ENCODE measurements at places on chromosomes 16 and 17.

DNA sequence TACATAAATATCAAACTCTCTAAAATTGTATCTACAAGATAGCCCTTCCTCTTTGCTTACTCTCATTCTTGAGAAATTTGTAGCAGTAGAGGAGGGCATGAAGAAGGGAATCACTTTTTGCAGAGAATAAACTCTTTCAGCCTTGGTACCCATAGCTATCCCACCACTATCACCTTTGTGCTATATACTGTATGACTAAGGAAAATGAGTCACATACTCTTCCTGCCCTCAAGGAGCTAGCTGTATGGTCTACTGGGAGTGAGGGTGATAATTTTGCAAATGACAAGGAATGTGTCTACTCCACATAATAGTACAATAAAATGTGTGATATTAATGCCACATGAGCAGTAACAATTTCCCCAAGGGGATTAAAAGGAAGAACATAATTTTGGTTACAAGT lies 184.6 kb upstream of the WSB1 start:
- DNase-seq, result no peak

DNA sequence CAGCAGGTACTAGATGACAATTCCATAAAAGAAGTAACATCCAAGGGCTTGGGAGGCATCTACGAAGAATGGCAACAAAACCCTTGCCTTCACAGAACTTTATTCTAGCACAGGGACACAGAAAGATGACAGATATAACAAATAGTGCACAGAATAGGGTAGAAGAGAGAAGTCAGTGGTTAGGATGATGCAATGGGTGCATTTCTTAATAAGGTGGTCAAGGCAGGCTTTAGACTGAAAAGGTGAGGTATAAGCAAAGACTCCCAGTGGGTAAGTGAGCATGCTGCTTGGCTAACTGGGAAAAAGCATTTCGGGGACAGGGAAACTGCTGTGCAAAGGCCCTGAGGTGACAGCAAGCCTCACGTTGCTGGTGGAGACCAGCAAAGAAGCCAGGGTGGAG lies 175.9 kb downstream of the XYLT1 start:
- DNase-seq, result no peak

DNA sequence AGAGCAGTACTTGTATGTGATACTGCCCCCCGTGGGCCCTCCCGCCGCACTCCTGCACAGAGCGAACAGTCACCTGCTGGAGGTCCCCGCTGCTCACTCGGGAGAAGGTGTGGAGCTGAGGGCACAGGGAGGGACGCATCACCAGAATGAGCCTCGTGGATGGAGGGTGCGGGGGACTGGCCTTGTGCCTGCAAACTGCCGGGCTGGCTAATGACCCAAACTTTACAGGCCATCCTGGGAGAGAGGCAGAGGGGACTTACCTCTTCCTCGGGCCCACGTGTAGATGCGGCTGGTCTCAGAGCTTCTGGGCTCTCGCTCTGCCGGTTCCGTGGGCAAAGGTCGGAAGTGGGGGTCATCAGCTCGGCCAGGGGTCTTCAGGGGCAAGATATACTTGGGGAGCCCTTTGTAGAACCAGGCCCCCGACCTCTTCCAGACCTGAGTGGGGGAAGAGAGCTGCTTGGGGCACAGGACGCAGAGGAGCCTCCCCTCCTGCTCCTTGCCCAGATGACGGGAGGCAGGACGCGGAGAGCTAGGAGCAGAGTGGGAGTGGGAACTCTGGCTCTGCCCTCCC lies 65.5 kb upstream of the DOC2B start:
- no peak for DNase-seq

- DNase-seq, result peak; percentile 52
Measured at GRCh38 chr17:2710803-2711607, 559 bp downstream of the CLUH start.

DNA sequence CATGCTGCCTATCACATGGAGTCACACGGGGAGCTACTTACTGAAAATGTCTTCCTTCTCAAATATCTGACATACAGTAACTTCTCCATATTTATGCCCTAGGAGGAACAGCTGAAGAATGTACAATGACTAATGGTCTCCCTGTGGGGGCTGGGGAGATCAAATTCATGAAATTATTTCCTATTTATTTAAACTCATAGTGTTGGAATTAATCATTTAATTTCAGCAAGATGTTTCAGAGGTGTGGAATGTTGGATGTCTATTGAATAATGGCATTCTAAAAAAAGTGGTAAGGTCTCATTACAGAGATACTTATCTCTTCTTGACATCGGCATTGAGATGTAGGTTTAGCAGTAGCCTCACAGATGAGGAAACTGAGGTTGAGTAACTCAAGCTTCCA lies 214.3 kb upstream of the CDH11 start:
- DNase-seq, result no peak
